ENCODE measurements at places on chromosomes 6 and 20.

DNA sequence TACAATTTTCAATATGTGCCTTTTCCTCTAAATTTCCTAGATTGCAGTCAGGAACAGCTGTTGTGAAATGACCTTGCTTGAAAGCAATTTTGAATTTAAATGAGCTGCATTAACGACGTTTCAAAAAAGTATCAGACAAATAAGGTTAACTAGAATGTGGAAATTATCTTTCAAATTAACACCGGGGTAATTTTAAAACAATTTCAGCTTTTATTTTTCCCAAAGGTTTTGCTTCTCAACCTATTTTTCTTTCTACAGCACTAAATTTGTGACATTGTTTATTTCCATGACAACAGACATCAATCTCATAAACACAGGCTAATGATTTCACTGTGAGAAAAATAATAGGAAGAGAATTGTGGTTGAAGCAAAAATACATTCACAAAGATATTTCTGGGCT lies 38.5 kb downstream of the COL12A1 start:
- no peak for DNase-seq

DNA sequence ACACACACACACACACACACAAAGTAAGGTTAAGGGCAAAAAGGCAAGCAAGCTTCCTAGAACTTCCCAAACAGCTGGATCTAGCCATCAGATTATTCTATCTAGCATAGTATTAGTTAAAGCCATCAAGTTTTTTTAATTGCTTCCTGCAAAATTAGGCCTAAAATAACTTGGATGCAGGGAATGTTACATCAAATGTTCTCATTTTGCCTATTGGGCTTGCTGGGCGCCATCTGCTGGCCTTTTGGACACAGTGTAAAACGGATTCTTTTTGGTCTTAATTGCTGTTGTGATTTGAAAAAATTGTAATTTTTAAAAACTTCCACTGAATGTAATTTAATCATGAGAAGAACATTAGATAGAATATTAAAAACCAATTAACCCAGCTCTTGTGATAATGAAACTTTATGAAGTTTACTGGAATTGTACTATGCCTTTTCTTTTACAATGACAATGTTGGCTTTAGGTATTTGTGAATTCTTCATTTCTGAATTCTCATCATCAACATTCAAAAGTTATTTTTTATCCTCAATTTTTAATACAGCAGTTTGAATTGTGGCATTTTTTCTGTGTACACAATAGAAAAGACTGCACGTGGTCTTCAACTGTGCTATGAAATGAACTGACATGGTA lies 6.8 kb downstream of the MKKS start:
- DNase-seq: peak; percentile 76

DNA sequence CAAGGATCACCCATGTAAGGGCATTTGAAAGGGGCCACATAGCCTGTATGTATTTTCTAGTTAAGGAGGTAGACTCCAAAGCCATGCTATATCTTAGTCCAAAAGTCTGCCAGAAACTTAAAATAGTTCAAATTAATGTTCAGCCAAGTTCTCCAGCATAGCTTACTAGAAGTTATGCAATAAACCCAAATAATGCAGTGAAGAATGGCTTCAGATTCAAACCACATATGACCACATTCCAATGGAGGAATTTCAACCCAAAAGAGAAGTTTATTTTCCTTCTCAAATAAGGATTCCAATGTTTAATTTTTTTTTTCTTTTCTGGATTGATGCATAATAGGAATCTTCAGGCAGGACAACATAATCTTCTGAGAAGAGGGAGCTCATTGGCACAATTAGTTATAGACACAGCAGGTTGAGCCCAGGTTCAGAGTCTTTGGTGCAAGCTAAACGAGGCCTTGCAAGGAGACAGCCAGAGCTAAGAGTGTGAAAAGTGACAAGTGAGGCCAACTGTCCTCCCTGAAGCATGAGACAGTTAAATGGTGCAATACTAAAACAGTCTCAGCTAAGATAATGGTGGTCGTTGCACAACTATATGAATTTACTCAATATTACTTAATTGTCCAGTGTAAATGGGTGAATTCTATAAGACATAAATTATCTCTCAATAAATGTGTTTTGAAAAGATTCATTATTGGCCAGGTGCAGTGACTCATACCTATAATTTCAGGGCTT lies 598.8 kb upstream of the CDH4 start:
- peak; percentile 11 for DNase-seq

DNA sequence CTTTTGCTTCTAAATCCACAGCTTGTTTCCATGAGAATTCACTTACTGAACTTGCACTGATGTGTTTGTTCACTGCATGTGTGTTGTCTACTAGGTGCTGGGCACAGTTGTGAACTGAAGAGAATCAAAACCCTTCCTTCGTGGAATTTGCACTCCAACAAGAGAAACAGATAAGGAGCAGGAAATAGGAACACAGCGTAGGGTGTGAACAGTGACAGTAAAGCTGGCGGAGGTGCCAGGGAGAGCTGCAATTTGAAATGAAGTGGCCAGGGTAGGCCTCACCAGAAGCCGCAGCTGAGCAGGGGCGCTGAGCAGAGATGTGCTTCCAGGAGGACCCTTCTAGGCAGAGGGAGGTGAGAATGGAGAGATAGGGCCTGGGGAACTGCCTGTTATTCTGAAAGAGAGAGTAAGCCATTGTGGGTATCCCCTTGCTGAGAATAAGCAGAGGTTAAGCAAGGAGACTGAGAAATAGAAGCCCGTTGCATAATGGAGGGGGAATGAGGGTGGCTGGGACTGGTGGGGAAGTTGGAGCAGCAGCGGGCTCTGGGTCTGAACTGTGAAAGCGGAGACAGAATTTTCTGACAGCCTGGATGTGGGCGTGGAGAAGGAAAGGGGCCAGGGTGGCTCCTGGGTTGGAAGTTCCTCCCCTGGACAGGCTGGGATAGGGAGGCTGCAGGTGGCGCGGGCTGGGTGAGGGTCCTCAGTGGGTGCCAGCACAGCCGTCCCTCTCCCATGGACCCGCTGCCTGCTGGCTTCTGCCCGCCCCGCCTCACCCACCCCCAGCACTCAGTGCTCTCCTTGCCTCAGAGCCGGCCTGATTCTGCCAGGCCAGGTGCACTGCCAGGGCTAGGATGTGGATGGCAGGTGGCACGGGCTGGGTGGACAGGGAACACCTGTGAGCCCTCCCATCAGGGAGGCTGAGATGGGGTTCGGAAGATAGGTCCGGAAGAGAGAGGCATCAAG lies 114.7 kb upstream of the AFDN start:
- DNase-seq: no peak

DNA sequence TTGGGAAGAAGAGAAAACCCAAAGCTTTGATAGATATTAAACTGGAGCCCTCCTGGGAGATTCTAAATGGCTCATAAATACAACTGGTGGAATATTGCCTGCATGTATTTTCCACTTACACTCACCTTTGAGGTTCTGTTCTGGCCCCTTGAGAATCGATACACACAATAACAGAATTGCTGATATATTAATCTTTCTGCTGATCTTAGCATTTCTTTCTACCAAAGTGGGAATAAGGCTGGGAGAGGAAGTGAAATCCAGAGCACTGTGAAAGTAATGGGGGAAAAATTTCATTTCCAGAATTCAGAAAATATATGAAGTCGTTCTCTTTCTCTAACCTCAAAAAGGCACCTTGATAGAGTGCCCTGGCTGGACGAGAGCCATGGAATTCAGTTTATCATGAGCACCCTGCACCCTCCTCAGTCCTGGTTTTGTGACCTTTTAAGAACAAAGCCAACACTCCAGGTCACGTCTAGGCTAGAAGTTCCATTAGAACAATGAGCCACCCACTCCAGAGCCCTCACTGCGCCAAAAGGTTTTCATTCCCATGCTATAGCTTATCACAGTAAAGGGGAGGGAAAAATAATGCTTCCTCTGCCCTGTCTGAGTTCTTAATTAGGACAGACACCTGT lies 244.5 kb downstream of the CD83 start:
- no peak for DNase-seq

DNA sequence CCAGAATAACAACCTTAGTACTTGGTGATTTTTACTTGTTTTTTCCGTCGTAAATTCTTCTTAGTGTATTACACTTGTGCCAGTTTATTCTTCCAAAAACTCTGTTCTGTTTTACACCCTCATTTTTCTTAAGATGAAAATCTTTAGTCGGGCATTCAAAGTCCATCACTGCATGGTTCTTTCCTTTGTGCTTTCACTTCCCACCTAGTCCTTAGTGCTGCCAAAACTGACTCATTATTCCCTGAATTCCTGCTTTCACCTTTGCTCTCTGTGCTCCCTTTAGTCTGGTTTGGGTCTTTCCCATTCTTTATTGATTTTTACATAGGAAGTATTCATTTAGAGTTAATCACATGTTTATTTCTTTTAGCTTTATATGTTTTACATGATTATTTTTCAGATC lies 3.3 kb downstream of the TRMT11 start:
- no peak for DNase-seq

DNA sequence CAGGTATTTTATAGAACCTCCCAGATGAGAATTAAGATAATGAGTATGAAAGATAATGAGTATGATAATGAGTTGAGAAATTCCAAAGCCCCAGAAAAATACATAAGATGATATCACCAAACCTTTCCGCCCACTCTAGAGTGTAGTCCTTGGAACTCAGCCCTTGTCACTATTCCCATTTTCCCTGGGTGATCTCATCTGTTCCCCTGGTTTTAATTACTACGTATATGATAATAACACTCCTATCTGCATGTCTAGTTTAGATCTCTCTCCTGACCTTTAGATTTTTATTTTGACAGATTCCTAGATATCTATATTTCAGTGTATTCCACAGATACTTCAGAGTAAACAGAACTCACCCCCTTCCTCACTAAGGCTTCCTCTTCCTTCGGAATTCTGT lies 51.0 kb upstream of the ASIP start:
- DNase-seq: no peak

DNA sequence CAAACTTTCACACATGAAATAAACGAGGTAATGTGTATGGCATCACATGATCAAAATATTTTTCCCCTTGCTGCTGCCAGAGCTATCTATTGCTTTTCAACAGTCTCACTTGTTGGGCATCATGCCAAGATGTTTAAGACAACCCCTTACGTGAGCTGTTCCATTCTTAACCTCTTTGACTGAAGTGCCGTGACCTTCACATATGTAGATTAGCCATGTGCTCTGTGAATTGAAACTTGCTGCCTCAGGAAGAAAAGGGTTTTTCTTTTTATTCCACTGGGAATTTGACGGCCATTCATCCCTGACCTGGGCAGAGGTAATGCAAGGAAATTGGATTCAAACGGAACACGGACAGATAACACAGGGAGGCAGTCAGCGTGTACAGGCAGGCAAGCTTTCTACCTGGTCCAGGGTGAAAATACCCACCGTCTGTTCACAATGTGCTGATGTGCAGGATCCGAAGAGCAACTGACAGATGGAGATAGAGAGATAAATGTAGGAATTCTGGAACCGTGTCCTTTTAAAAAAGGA lies 14.2 kb downstream of the ARID1B start:
- peak; percentile 95 for DNase-seq

- DNase-seq: no peak
Observed at GRCh38 chr6:41607736-41608135, 30.5 kb upstream of the MDFI start.

DNA sequence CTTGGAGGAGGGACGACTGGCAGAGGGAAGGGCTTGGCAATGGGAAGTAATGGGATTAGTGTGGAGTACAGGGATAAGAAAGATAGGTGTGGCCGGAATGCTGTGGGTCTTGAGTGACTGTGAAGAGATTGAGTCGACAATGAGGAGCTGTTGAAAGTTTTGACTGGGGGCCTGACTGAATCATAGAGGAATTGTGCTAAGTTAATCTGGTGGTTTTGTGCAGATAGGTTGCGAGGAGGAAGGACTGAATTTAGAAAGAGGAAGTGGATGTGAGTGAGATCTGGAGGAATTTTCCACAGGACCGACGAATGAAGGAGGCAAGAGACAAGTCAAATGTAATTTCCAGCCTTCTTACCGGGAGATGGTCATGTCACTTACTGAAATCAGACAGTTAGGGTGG lies 143.9 kb upstream of the RALGAPA2 start:
- DNase-seq: peak; percentile 51

GRCh38 chr20:47330933-47331708 lies 25.4 kb downstream of the ZMYND8 start:
- DNase-seq: peak; percentile 89

DNA sequence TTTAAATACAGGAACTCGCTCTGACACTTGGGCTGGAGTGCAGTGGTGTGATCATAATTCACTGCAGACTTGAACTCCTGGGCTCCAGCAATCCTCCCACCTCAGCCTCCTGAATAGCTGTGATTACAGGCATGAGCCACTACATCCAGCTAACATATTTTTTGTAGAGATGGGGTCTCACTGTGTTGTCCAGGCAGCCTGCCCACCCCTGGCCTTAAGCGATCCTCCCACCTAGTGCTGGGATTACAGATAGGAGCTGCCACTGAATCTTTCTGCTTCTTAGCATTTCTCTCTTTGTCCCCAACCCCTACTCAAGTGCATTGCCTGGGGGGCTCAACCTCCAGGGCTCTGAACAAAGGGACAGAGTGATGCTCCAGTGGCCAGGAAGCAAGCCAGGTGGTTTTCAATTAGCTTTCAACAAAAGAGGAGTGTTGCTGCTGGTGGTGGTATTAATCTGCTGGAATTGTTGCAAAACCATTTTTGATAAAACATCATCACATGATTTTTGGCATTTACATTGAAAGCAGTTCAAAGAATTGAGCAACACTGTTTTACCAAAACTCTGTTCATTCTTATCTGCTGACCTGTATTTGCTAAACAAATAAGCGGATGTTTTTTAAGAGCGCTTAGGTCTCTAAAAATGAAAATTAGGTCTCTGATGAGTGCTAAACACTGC lies 40.4 kb upstream of the BPIFA2 start:
- DNase-seq: no peak

- no peak for DNase-seq
Observed at GRCh38 chr6:22940581-22941290, 371.4 kb downstream of the HDGFL1 start.

DNA sequence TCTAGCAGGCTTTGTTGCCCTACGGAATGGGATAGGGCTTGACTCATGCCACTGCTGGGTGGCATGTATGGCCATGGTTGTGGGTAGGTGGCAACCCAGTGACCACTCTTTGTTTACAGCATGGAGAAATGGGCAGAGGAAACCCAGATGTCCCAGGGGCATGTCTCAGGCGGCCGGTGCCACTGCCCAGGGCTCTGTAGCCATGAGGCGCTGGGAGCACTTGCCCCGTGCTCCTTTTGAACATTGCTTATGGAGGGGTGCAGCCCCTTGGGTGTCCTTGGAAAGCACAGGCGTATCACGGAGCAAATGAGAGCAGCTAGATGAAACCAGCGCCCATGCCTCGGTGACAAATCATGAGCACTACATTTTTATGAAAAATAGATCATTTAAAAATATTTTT lies 212.5 kb upstream of the ECI2 start:
- no peak for DNase-seq

- no peak for DNase-seq
Observed at GRCh38 chr6:84003654-84004053, 29.9 kb upstream of the MRAP2 start.

- DNase-seq: no peak
Observed at GRCh38 chr6:98775205-98775604, 59.2 kb upstream of the POU3F2 start.

- DNase-seq: peak; percentile 14
Observed at GRCh38 chr20:33407251-33407650, 5.9 kb upstream of the CDK5RAP1 start.

- DNase-seq: no peak
Observed at GRCh38 chr6:167687116-167687725, 139.5 kb upstream of the AFDN start.
